ENCODE measurements at places on chromosomes 5 and 9. TPM values are rescaled to one million over a fixed set of nuclear protein-coding genes. Genes with fewer than 3 reads are reported as not detected.

Gene FCN1
- not detected for total RNA-seq

Gene MTAP
- 34.4 TPM for total RNA-seq

Gene LCP2
- not detected for total RNA-seq

Gene NIPAL4
- 0.12 TPM for total RNA-seq

Gene FAM221B
- not detected for total RNA-seq

Gene FGFR4
- total RNA-seq, result 1.3 TPM

Gene LHX6
- not detected for total RNA-seq

Gene ANKRD20A1
- total RNA-seq, result not detected

Gene WNT8A
- not detected for total RNA-seq
